ENCODE measurements at places on chromosomes 3 and 15.

- DNase-seq: no peak
Measured at GRCh38 chr3:197458906-197459470, 96.8 kb downstream of the BDH1 start.

- no peak for DNase-seq
Measured at GRCh38 chr3:123636431-123636841, 51.6 kb upstream of the HACD2 start.

DNA sequence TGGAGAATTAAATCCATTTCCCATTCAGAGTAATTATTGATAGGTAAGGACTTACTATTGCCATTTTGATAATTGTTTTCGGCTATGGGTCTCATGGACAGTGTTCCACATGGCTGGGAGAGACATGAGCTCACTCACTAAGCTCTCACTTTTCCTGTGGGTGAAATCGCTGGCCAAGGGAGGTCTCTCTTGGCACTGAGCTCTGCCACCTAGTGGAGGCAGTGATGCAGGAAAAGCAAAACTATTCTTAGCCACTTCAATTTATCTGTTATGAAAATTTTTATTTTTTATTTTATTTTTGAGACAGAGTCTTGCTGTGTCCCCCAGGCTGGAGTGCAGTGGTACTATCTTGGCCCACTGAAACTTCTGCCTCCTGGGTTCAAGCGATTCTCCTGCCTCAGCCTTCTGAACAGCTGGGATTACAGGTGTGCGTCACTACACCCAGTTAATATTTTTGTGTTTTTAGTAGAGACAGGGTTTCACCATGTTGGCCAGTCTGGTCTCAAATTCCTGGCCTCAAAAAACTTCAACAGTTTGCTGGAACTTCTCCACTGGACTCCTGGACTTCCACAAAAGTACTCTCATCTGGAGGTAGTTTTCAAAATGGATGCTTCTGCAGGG, 4.7 kb upstream of the RNF13 start:
- DNase-seq: peak; percentile 70

GRCh38 chr3:185153171-185153771, 411 bp upstream of the C3orf70 start:
- DNase-seq: peak; percentile 67

DNA sequence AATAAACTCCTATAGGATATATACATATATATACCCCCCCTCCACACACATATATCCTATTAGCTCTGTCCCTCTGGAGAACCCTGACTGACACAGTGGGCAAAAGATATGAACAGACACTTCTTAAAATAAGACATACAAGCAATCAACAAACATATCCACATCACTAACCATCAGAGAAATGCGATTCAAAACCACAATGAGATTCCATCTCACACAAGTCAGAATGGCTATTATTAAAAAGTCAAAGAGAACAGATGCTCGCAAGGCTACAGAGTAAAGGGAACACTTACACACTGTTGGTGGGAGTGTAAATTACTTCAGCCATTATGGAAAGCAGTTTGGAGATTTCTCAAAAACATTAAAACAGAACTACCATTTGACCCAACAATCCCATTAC, 46.2 kb upstream of the ARHGEF26 start:
- DNase-seq: no peak

DNA sequence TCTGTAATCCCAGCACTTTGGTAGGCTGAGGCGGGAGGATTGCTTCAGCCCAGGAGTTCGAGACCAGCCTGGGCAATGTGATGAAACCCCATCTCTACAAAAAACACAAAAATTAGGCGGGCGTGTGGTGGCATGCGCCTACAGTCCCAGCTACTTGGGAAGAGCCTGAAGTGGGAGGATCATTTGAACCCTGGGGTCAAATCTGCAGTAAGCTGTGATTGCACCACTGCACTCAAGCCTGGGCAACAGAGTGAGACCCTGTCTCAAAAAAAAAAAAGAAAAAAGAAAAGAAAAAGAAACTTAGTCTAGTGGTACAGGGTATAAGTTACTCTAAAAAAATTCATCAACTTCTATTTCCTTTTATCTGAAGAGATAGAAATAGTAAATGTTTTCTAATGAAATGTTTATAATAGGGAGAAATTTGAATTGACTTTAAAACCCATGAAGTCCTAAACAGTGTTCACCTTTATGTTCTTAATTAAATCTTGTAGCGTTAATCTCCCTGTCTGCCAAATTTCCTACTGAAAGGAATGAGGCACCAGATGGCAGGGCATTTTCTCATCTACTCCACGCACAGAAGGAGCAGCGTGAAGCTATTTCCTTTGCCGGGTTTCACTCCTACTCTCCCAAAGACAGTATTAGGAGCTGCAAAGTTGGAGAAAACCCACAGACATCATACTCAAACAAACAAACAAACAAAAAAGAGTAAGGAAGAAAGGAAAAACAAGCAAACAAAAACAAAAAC, 1.9 kb downstream of the PCLAF start:
- no peak for DNase-seq

- DNase-seq: no peak
Measured at GRCh38 chr15:89812011-89812846, 2.4 kb downstream of the ANPEP start.

DNA sequence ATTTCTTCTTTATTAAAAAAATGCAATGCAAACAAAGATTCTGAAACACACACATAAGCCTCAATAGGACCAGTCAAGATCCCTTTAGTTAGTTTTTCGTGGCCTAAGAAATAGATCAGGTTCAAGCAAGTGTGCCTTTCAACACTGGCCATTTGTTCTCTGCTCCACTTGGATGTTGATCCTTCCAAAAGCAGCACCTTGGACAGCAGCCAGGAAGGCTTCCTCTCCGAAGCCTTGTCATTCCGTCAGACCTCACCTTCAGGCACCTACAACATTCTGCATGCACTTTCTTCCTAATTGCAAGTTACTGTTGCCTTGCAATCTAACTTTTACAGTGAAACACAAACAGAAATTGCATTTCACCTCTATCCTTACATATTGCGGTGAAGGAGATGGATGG, 155.9 kb upstream of the FEZF2 start:
- DNase-seq: peak; percentile 45

DNA sequence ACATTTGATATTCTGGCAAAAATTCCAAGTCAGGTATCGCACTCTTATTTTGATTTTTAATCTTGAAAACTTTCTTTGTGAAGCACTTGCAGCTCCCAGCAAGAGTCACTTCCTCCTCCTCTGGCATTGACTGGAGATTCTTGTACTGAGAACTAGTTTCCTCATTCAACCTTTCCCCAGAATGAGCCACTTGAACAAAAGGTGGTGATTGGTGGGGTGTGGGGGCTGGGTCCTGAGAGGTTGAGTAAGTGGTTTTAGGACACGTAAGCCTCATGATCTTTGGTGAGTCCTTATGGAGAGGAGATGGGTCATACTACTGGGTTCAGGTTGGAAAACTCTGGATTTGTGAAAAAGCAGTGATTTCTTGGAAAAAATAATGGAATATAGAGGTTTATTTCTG, 32.3 kb upstream of the ONECUT1 start:
- DNase-seq: no peak

- DNase-seq: no peak
Measured at GRCh38 chr3:100500320-100500880, 8.0 kb downstream of the TMEM45A start.

DNA sequence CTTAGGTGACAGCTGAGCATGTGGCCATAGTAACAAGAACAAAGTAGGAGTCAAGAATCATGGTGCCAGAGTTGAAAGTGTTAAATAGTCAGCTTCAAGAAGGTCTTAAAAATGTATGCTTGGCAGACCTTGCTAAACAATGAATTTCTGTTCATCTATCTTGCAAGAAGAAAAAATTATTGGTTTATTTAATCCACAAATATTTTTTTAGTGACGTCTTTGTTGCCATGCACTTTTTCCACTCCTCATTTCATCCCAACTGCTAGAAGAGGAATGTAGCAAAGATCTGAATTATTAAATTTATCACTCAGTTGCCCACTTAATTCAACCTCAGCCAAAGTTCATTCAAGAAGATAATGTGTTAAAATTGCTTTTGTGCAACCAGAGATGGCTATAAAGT, 3.2 kb upstream of the SLC4A7 start:
- DNase-seq: no peak
